ENCODE measurements at places on chromosomes 12 and 14. TPM values are rescaled to one million over a fixed set of nuclear protein-coding genes. Genes with fewer than 3 reads are reported as not detected.

The GPR65 gene
- not detected for total RNA-seq

The GALNT9 gene
- not detected for total RNA-seq

The FBXL14 gene
- total RNA-seq: 5.5 TPM

The OVCH1 gene
- total RNA-seq: not detected

The KRT2 gene
- not detected for total RNA-seq

The KRT82 gene
- total RNA-seq: not detected

The PROX2 gene
- total RNA-seq: not detected

The GZMB gene
- total RNA-seq: not detected

The BHLHE41 gene
- total RNA-seq: 1.3 TPM

The PPM1H gene
- total RNA-seq: 3.9 TPM

The STXBP6 gene
- 0.63 TPM for total RNA-seq

The C12orf56 gene
- 0.29 TPM for total RNA-seq

The ADGRD1 gene
- not detected for total RNA-seq

The EML1 gene
- total RNA-seq: 10.1 TPM

The CLSTN3 gene
- total RNA-seq: 57.5 TPM

The EIF2S3B gene
- total RNA-seq: 2.9 TPM

The CD69 gene
- 1.4 TPM for total RNA-seq

Data from epithelial cell of proximal tubule (primary cell).